ENCODE measurements at places on chromosomes 2 and 18.
A peak's percentile ranks its signal among the peaks of the same experiment; 100 is the strongest.

GRCh38 chr18:26901020-26901419 is 35.5 kb upstream of the AQP4 start:
- DNase-seq = no peak

DNA sequence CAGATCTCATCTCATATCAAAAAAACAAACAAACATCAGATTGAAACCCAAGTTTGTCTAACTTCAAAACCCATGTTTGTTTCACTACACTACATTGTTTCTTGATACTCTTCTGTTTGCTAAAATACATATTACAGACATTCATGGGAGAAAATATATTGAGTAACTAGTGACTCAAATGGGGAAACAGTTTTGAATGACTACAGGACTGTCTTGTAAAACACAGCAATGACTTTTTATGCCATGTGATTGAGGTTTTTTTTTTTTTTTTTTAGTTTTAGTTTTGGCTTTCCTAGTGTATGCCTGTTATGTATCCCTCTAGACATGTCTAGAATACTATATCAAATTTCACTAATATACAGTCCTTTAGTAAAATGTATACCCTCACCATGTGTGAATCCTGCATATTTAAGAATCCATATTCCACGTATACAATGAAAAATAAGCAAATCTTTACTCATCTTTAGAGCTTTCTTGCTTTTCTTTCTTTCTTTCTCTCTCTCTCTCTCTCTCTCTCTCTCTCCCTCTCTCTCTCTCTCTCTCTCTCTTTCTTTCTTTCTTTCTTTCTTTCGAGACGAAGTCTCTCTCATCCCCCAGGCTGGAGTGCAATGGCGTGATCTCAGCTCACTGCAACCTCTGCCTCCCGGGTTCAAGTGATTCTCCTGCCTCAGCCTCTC is 46.6 kb upstream of the SERTAD2 start:
- no peak for DNase-seq

DNA sequence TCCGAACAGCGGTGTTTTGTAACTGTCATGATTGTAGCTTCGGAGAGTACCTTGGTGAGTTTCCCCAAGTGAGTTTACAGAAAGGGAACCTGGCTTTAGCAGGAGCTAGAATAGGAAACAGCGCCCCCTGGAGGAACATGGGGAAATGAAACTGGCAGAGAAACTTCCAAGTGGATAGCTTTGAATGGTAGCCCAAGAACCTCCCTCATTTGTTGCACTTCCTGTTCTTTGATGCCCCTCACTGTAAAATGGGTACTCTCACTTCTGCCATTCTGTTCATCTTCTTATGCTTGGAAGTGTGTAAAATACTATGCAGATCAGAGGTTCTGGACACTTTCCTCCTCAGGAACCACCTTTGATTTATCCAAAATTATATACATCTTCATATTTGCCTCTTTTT is 36.2 kb downstream of the CHST10 start:
- DNase-seq = peak; percentile 97

DNA sequence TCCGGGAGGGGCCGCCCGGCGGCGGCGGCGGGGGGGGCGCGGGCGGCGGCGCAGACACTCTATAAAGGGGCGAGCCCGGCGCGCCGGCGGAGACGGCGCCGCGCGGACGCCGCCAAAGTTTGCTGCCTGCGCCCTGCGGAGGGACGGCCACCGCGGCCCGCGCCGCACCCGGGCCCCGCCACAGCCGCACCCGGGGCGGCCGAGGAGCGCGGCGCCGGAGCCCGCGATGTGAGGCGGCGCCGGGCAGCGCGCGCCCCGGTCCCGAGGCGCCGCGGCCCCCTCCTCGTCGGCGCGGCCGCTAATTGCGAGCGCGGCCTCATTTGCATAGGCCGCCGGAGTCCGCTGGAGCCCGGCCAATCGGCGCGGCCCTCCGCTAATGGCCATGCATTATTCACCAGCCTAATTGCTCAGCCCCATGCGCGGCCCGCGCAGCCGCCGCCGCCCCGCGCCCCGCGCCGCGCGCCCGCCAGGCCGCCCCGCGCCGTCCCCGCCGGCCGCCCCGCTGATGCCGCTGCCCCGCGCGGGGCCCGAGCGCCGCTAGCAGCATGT is at the start of gene SALL3:
Gene SALL3 (plus strand): TSS at position 89 of the 549 bp plus-strand sequence. CDS start 457 bp downstream, at position 546.
- DNase-seq = no peak

- DNase-seq = no peak
Measured at GRCh38 chr2:143686585-143687164, 557.5 kb downstream of the ARHGAP15 start.

GRCh38 chr2:105843476-105844374 is 99.0 kb downstream of the NCK2 start:
- DNase-seq = no peak

DNA sequence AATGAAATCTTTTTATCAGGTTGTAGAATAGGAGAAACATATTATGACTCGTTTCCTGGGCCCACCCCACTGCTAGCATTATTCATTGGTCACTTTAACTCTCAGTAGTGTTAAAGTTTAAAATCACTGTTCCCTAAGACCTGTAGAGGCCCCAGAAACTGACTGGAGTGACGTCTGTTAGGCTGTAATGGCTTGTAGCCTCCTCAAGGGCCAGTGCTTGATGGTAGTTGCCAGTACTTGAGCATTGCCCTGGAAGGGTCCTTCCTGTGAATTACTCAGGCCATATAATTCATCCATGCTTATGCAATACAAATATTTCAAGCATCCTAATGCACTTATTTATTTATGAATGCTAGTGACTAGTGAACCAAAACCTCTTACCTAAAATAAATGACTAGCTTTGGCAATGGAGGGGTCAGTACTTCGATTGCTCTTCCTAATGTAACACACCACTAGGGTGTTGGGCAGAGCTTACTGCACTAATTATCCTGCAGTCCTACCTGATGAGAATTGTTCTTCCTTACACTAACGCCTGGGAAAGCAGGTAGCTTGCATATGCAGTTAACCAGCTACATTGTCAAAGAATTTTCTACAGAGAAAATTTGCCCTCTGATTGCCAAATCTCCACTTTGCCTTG is 31.2 kb downstream of the ARHGAP25 start:
- DNase-seq = no peak

DNA sequence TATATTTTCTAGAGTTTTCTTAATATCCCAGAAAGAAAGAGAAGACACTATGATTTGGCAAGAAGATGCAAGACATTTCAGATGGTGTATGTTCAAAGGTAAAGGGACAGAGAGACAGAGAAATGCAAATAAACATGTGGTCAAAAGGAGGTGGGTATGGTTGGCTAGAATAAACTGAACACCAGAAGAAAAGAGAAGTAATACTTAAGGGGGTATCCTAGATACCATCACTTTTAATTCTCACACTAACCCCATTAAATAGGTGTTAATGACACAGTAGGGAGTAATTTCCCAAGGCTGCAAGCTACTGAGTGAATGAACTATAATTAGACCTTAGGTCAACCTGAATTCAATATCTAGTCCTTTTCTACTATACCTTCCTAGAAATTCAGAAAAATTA is 111.2 kb upstream of the CD226 start:
- DNase-seq = no peak

- DNase-seq = no peak
Measured at GRCh38 chr2:169065422-169065821, 3.9 kb upstream of the DHRS9 start.

GRCh38 chr2:109317471-109318095 is 188.6 kb downstream of the SH3RF3 start:
- DNase-seq = no peak

DNA sequence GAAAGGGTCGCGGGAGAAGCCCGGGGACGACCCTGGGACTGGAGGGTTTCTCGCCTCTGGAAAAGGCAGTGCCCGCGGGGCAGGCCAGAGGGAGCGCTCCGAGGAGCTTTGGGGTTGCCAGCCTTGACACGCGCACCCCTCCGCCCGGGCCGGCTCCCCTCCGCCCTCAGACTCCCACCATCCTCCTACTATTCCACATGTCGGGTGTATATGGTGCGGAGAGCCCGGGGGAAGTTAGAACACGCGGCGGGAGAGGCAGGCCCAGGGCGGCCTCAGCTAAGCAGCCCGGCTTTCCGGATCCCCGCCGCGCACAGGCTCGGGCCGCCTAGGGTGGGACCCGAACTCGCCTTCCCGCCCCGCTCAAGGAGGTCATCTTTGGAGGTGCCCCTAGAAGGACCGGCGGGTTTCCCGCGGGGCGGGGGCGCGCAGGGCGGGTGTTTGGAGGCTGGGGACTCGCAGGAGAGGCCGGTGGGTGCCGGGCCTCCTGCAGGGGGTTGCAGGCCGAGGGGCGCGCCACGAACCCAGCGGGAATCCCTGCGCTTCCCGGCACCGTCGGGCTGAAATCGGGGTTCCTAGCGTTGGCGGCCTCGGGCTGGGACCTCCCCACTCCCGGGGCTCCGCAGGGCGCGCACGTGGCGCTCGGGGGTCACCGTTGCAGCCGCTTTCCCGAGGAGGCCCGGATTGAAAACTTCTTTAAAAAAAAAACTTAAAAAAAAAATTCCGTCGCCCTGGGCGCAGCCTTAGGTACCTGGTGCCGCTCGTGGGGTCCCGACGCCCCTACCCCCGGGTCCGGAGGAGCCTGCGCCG is 3.7 kb downstream of the NFATC1 start:
- peak; percentile 61 for DNase-seq

- DNase-seq = no peak
Measured at GRCh38 chr2:49278141-49278540, 123.8 kb upstream of the FSHR start.

GRCh38 chr2:213846856-213847255 is 562.6 kb downstream of the SPAG16 start:
- DNase-seq = no peak

DNA sequence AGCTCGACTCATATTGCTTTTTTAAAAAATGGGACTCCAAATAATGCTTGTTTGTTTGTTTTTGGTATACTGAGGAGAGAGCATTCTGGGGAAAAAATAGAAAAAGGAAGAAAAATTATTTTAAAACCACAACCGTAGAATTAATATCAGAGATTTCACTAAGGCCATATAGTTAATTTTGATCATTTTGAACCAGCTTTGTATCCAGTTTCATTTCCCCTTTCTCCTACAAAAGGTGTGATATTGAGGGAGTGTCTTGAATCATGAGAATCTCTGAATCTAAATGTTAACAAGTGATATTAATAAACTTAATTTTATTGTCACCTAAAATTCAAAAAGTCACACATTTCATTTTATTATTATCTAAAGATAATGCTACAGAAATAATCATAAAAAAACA is 198.5 kb upstream of the GALNT5 start:
- DNase-seq = no peak

GRCh38 chr2:172276961-172277360 is 150.4 kb upstream of the ITGA6 start:
- no peak for DNase-seq

GRCh38 chr2:188449561-188449960 is 157.9 kb downstream of the GULP1 start:
- DNase-seq = no peak

DNA sequence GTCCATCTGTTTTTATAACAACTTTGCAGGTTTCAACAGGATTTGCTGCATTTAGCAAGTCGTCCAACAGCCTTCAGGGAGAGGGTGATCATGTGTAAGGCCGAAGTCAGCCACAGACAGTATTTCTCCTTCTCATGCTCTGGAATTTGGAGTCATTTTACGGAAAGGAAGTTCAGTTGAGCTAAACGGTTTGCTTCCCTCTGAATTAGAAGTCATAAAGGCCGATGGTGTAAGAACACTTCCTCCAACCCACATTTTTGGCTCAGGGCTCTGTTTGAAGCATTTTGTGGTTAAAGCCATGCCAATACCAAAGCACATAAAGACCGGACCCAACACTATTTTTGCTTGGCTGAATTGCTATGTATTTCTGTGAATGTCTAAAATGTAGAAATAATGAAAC is 129.5 kb downstream of the TMEM182 start:
- DNase-seq = no peak

DNA sequence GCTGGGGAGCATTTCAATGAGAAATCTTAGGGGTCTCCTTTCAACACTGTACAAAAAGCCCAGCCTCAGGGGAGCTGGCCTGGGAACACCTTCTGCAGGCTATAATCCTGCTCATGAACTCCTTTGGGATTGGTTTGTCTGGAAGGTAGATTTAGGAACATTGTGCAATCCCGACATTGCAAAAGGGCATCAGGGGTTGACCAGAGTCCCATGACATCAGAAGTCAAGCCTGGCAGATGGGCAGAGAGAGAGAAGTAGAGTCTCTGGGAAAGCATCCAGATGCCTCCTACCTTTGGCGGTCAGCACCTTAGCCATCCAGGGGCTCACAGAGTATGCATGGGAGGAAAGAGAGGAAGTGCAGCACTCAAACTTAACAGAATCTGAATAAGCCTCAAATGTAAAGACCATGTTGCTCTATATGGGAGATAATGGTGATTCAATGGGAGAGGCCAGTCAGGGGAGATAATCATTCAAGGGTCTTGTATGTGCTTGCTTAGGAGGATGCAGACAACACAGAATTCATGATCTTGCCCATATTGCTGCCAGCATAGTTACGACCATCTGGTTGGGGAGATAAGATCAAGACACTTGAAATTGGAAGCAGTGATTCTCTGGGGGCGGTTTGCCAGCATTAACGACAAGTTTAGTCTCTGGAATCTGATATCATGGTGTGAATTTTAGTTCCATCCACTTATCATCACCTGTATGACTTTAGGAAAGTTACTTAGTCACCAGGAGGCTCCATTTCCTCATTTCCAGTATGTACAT is 58.3 kb upstream of the UPP2 start:
- DNase-seq = no peak

DNA sequence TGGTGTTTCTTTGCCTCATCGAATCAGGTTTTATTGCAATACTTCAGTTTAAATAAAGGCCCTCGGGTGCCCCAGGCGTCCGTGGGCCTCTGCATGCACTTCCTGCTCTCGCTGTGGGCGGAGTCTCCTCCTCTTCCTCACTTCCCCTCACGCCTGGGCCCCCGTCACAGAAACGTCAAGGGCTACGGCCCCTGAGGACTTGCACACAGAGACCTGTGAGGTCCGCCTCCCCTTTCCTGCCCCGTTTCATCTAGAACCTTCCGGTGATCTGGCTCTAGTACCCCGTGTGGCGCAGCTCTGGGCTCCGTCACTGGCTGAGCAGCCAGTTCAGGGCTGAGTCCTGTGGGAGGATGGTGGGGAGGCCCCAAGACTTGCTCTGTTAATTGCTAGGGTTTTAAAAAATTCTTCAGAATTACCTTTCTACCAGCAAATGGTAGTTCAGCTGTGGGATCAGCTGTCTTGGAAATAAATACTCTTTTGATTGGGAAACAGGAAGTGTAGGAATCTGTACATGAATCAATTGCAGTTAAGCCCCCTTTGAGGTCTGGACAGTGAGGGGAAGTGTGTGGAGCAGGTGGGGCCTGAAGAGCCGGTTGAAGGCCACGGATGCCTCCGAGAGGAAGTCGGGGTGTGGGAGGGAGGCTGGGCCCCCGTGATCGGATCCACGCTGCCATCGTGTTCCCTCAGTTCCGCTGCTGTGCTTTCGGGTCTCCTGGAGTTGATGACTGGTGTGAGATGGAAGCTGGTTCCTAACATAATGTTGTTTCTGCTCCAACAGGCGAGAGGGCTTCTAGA is 10.2 kb downstream of the NFATC1 start:
- DNase-seq = no peak

- DNase-seq = no peak
Measured at GRCh38 chr2:239579524-239580198, 178.8 kb upstream of the HDAC4 start.

GRCh38 chr2:168245074-168245825 is 2.1 kb downstream of the STK39 start:
- no peak for DNase-seq

GRCh38 chr2:50952596-50952995 is 79.3 kb downstream of the NRXN1 start:
- DNase-seq = no peak
